Stimulated activated CD4-positive, alpha-beta T cell treated with anti-CD3 and anti-CD28 coated beads, Interleukin-15, amount 100 ng/mL, for 48 hours (primary cell): ENCODE measurements at places on chromosomes 12 and 14.
A peak's percentile ranks its signal among the peaks of the same experiment; 100 is the strongest.

DNA sequence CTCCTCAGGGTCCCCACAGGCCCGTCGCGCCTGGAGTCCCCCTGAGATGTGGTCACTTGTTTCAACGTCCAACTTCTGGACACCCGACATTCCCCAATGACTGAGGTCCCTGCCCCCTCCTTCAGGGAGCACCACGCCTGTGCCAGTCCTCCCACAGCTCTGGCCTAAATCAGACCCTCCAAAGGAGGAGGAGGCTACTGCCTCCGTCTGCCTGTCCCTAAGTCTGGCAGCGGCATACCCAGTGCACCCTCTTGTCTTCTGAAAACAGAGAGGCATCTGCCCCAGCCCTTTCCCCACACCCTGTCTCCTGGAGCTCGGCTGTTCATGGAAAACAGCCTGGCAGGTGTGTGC, 46.2 kb downstream of the TESC start:
- no peak for DNase-seq

DNA sequence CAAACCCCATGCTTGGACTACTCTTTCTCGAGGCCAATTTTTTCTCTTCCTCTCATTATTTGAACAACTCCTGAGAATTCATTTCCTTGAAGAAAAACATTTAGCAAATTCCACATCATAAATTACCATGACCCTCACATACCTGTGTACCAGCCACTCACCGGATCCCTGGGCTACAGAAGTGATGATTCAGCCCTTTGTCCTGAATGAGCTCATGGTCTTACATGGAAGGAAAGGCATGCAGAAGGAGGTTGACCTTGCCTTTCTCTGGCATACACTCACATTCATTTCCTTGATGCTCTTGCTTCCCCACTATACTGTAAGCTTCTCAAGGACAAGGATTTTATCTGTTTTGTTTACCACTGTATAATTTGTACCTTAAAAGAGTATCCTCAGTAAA, 191.5 kb downstream of the SLC5A8 start:
- no peak for DNase-seq

- DNase-seq = no peak
Measured at GRCh38 chr12:7137908-7138307, 7.7 kb downstream of the CLSTN3 start.

- no peak for DNase-seq
Measured at GRCh38 chr14:70708717-70709570, 67.2 kb downstream of the TTC9 start.

DNA sequence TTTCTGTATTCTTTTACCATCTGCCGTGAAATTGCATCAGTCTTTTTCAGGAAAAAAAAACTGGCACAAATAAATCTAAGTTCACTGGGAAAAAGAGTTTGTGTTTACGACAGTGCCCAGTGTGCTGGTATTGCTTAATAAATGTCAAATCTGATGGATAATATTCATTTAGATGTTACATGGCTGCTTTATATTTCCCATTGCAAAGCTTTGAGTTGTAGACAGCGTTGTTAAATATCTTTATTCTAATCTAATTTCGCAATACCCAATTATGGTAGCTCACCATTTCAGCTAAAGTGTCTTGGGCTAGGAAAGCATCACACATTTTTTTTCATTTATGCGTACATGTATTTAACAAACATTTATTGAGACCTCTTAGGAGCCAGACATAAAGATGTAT, 1994.5 kb upstream of the FLRT2 start:
- DNase-seq = no peak

- DNase-seq = no peak
Measured at GRCh38 chr14:88829685-88830302, 5.3 kb downstream of the TTC8 start.

GRCh38 chr12:118840878-118841277, 140.5 kb upstream of the SRRM4 start:
- no peak for DNase-seq

DNA sequence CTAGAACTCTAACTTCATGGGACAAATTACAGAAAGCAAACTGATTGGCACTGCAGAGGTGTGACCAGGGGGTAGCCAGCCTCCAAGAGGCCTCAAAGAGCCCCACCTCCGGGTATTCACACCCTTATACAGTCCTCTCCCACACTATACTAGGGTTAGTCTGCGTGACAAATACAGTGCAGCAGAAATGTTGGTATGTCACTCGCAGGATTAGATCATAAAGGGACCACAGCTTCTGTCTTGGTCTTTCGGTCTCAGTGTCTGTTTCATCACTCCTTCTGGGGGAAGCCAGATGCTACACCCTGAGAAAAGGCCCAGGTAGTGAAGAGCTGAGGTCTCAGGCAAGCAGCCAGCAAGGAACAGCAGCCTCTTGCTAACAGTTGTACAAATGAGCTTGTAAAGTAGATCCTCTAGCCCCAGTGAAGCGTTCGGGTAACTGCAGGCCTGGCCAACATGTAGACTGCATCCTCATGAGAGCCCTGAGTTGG, 68.9 kb upstream of the SAV1 start:
- DNase-seq = peak; percentile 35
